Upper lobe of left lung (tissue), 6 donors: ENCODE measurements at places on chromosomes 1 and 21. TPM values are rescaled to one million over a fixed set of nuclear protein-coding genes. Genes with fewer than 3 reads are reported as not detected.

GRCh38 chr1:44507490-44508396 lies 102.7 kb downstream of the RNF220 start:
- no peak for DNase-seq

TMEM51 gene
- 9.7 TPM for total RNA-seq

DNA sequence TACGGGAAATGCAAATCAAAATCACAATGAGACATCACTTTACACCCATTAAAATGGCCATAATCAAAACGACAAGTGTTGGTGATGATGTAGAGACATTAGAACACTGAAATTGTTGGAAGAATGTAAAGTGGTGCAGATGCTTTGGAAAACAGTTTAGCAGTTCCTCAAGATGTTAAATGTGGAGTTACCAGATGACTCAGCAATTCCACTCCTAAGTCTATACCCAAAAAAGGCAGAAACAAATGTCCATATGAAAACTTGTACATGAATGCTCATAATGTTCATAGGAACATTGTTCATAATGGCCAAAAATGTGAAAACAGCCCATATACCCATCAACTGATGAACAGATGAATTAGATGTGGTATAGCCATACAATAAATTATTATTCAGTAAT lies 267.4 kb downstream of the KCNH1 start:
- no peak for DNase-seq

DNAH14 gene
- 10.5 TPM for total RNA-seq

GRCh38 chr21:32181457-32181856 lies 97.4 kb downstream of the MIS18A start:
- DNase-seq, result no peak

DNA sequence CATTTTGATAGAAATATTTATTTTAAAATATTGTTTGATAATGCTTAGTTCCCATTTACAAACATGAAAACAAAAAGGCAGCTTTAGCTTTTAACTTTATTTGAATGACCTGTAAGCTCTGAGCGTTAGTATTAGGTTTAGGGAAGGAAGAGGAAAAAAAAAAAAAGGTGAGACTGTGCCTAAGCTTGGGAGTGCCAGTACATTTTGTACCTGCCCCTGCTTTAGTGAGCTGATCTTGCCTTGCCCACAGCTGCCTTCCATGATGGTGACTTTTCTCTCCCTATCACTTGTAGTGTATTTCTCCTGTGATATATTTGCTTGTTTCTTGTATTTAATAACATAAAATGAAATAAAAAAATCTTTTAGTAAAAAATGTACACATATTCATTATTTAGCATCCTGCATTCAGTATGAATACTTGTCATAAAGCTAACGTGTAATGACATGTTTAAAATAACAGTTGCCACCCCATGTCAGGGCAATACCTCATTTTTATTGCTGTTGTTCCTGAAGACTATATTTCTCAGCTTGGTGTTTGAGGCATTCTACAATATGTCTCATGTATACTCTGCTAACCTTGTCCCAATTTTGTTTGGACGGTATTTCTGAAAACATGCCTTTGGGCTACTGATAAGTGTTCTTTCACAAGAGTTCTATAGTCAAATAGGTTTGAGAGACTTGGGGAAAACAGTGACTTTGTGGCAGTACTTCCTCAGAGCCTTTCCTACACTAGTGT lies 76.3 kb downstream of the NEK7 start:
- no peak for DNase-seq

FMOD gene
- 37.9 TPM for total RNA-seq

GRCh38 chr21:40011371-40011770 lies 144.1 kb downstream of the PCP4 start:
- no peak for DNase-seq

NBPF4 gene
- not detected for total RNA-seq
